Fibroblast of skin of scalp (primary cell): ENCODE measurements at places on chromosomes 5 and 9.

- DNase-seq = no peak
These were observed 24.2 kb upstream of the ANKRD18A start for GRCh38 chr9:38644601-38645000.

- peak; percentile 22 for DNase-seq
These were observed 146.8 kb upstream of the ADAMTSL1 start for GRCh38 chr9:18327121-18327520.

DNA sequence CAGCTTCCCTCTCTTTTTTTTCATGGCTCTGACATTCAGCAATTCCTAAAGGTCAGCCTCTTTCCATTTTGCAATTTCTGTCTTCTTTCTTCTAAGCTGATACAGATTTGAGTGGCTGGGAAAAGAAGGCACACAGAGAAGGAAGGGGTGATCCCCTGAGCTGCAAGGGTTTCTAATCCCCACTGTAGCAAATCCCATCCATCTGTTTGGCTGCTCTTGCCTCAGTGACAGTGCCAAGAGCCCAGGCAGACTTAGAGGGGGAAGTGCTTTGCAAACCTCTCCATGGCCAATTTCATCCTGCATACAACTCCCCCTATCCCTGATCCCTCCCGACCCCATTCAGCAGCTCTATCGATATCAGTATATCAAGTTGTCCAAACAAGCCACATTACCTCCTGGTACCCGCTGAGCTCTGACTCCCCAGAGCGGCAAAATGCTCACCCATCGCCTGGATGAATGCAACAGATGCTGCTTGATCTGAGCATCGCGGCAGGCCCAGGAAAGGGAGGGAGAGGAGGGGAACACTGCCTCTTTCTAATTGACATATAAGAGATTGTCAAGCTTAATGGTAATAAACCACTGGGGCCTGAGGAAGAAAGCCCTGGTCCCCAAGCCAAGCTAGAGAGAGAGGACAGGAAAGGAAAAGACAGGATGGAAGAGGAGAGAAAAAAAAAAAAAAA, 268.9 kb downstream of the ASTN2 start:
- no peak for DNase-seq

GRCh38 chr5:26390608-26391007, 647.8 kb downstream of the CDH9 start:
- DNase-seq = no peak

DNA sequence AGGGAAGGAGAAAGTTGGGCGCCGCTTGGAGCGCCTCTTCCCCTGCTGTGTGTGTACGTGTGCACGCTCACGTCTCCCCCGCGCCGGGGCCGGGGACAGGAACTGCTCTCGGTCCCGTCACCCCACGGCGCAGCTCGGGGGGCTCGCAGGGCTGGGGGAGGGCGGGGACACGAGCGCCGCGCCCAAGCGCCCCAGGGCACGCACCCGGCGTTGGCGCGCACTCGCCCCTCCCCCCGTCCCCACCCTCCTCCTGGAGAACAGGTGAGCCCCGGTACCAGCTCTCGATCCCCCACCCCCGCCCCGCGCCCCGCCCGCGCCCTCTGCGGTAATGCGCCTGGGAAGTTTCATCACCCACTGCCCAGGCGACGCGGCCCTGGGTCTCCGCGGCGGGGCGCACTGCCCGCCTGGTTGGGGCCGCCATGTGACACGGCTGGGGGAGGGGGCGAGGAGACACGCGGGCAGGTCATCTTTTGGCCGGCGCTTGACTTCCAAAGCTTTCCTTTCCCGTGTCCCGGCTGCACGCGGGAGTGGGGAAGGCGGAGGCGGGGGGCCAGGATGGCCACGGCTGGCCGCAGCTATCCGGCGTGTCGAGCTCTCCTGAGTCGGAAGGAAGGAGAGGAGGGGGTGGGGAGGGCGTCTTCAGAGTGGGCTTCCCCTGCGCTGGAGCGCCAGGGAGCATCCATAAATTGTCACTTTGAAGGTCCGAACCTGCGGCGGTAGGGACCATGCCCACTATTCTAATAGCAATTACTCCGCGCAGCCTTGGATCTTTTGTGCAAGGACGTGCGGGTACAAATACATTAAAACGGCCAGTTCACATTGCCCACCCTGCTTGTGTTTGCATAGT, 1.5 kb upstream of the STC2 start:
- peak; percentile 93 for DNase-seq

DNA sequence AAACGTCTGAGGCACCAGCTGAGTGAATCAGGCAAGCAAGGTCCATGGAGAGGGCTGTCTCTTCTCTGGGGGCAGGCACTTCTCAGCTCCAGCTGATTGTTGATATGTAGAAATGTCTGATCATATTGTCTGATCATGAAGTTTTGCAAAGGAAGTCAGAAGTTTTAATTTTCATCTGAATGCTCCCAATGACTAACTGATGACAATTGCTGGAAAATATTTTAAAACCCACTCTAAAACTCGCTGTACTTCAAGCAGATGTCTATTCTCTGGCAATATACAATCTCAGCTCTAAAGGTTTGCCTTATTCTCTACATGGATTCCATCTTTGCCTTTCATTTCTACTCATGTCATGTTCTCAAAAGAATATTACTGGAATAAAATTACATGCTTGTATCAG, 12.7 kb downstream of the PLK2 start:
- DNase-seq = peak; percentile 27

GRCh38 chr5:149439899-149440542, 60.9 kb upstream of the IL17B start:
- peak; percentile 27 for DNase-seq

DNA sequence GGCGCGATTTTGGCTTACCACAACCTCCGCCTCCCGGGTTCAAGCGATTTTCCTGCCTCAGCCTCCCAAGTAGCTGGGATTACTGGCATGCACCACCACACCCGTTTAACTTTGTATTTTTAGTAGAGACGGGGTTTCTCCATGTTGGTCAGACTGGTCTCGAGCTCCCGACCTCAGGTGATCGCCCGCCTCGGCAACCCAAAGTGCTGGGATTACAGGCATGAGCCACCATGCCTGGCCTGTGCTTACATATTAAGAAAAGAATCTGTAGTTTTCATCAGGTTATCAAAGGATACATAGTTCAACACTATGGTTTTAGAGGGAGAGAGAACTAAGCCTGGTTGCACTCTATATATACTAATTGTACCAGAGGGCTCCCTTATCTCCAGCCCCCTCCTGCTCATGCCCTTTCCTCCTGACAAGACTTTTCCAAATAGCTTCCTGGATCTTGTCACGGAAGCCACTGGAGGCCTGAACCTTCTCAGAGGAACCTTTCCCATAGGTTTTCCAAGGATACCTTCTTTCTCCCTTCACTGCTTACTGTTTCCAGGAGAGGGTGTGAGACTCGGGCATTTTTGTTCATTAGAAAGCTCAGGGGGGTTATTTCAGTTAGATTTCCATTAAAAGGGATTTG, 53.1 kb downstream of the SLC44A1 start:
- DNase-seq = no peak

DNA sequence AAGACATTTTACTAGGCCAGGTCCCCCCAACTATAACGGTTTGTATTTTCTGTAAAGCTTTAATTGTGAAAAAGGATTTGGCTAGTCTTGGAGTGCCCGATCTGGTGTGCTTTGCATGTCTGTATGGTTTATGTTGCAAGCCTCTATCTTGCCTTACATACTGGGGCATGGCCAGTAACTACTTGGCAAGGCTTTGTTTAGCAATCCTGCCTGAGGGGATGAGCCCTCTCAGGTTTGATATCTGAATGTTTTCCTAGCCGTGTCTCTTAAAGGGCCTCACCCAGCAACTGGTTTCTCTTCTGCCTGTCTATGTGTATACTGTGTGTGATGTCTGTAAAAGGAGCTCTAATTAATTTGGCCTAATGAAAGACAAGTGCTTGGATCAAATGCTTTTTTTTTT, 61.3 kb upstream of the SPINK5 start:
- DNase-seq = no peak

- no peak for DNase-seq
These were observed 102.3 kb downstream of the SYK start for GRCh38 chr9:90903766-90904424.

- DNase-seq = no peak
These were observed 54.3 kb upstream of the ZSWIM6 start for GRCh38 chr5:61277781-61278180.

- DNase-seq = peak; percentile 48
These were observed 50.8 kb downstream of the DMRT2 start for GRCh38 chr9:1100945-1101344.

DNA sequence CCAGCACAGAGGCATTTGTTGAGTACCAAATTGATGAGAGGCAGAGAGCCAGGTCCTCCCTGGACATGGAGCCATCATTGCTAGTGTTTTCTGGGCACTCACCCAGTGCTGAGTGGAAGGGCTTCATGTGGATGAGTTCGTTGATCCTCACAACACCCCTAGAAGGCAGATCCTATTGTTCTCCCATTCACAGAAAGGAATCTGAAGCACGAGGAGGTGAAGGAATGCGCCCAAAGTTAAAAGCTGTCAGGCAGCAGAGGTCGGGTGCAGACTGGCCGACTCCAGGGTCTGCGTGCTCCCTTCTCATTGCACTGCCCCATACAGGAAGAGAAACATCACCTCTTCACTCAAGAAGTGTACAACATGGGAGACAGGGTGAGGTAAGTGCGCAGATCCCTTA, 153.5 kb upstream of the TNPO1 start:
- DNase-seq = no peak

DNA sequence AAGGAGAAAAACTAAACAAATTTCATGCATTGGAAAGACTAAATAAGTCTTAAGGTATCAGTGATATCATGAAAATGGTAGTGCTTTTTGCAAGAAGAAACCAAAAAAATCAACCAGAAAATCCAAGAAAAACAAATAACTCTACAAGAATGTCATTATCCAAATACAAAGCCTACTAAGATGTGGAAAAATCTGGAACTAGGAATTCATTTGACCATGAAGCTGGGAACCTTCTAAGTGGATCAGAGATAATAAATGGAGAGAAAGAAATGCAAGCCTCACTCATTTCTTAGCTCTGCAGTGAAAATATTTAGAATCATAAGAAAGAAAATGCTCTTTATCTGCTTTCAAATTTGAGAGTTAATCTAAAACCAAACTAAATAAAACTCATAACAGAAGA, 51.3 kb downstream of the RASEF start:
- peak; percentile 77 for DNase-seq

- DNase-seq = peak; percentile 68
These were observed 27.9 kb downstream of the PCDH1 start for GRCh38 chr5:141850244-141850768.

DNA sequence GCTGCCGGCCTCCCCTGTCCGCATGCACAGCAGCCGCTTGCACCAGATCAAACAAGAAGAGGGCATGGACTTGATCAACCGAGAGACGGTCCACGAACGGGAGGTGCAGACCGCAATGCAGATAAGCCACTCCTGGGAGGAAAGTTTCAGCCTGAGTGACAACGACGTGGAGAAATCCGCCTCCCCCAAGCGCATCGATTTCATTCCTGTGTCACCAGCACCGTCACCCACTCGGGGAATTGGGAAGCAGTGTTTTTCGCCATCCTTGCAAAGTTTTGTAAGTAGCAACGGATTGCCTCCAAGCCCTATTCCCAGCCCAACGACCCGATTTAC, 75.3 kb downstream of the PIP5K1B start:
- no peak for DNase-seq

DNA sequence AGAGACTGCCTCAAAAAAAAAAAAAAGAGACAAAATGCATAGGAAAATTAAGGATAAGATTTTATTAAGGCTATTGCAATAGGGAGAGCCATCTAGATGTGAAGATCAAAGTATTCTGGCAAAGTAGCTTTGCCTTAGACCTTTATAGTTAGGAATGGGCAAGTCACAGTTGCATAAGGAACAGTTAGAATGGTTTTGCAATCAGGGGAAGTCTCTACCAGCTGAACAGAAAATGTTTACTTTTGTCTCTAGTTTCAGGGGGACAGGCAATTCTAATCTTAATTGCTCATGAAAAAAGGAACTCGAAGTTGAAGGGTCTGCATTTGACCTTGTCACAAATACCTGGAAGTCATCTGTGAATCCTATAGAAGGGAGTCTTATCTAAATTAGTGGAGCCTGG, 13.1 kb upstream of the ATP6V1G1 start:
- no peak for DNase-seq

DNA sequence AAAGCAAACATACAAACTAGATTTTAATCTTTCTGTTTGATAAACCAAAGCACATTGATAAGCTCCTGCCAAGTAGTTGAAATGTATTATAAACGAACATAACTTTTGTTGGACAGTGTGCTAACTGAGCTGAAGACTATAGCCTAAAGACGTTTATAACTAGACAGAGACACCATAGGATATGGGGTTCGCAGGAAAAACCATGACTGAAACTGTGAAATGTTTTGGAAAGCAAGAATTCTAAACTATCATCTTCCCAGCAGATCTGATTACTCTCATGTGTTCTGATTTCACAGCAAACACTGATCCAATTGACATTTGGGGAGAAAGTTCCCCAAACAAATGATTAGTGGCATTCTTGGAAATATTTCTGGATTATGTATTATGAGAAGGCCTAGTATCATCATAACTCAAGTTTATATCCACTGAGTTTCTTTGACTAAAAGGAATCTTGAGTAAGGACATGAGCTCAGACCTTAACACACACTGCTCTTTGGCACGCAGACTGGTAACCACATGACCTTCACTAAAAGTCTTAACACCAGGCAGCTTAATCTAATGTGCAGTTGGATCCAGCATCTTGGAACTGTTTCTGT, 375.2 kb downstream of the ZNF608 start:
- DNase-seq = peak; percentile 6

DNA sequence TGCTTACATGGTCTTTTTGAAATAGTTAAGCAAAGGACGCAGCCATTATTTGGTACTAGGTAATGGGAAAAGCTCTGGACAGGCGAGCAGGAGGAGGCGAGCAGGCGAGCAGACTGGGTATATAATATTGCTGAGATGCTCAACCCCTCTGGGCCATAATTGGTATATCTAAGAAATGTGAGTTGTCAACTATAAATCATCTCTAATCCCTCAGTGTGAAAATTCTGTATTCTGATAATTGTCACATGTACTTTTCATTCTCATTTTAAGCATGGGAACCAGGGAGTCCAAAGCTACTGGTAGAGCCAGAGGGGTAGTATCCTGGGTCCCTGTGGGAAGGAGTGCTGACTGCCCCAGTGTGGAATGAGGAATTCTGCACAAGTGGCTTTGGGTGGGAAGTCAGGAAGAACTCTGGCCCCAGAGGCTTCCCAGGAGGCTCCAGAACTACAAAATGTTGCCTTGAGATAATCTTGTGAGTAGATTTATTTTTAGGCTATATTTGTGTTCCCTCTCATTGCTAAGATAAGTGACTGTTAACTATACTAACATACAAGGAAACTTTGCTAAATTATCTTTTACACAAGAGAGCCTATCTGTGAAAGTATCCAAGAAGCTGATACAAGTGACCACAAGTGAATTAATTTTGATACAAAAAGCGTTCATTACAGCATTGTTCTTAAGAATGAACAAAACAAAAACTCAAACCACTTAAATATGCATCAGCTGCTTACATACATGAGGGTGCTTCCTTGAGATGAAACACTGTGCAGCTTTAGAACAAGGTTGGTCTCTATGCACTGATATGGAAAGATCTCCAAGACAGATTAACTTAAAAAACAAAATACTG, 70.5 kb upstream of the TNFAIP8 start:
- peak; percentile 61 for DNase-seq

- DNase-seq = no peak
These were observed 29.6 kb upstream of the ASS1 start for GRCh38 chr9:130414910-130415746.
